Posterior vena cava (tissue), 2 donors: ENCODE measurements at places on chromosomes 6 and 20.

DNA sequence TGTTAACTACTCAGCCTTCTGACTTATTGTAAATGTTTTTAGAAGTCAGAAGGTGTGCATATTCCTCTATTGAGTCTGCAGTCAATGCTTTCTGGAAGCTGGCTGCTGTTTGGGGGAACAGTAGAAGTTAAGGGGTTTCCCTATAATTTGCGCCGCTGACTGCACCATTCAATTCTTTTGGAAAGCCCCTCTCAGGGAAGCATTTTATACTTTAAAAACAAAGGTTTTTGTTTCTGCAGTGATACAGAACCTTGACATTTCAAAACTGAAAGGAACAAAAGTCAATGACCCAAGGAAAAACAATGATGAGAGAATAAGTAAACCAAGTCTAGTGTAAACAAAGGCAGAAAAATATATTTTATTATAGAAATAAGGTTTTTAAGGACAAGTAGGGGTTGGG is 120.8 kb upstream of the TNFAIP3 start:
- DNase-seq = no peak

GRCh38 chr6:73665686-73666319 is 12.0 kb upstream of the SLC17A5 start:
- no peak for DNase-seq

- no peak for DNase-seq
Observed at GRCh38 chr20:54041336-54041735, 29.1 kb downstream of the BCAS1 start.

DNA sequence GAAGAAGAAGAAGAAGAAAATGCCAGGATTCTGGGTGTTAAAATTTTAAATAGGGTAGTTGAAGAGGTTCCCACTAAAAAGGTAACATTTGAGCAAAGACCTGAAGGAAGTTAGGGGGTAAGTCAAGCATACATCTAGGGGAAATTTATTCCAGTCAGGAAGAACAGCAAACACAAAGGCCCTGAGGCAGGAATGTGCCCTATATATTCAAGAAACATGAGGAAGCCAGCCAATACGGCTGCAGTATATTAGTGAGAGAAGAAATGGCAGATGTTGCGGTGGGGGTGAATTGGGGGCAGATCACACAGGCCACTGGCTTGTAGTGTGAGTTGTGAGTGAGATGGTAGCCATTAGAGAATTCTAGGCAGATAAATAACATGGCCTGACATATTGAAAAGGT is 6.0 kb downstream of the ZNF76 start:
- DNase-seq = no peak

DNA sequence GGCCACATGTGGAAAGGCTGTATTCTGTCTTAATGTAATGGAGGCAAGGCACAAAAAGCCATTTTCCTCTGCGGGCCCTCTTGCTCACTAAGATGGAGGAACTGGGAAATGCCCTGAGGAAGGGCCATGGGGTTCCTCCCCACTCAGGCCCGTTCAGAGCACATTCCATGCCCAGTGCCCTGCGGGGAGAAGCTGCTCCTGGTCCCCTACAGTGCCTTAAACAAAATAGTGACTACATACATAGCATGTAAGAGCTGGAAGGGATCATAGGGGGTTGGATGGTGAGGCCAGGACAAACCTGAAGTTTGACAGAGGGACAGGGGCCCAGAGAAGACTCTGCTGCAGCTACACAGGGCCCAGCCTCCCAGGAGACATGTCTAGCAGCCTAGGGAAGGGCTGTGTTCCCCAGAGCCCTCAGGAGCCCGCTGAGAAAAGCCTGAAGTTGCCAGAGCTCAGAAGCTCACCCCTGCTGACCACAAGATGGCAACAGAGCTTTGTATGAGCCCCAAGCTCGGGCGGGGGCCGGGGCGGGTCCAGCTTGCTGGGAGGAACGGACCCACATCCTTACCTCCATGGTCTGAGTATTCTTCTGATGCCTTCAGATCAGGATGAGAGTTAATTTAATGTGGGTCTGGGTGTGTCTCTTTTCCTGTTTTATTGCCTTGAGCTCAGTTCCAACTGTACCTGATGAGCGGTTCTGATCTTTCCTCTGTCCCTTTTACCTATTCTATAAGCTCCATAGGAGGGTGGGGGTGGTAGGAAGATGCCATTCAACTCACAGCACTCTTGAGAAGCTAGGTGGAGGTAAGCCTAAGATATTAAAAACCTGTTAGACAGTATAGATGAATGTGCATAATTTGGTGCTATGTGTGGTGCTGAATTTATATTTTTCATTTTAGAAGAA is 242.9 kb downstream of the CDC5L start:
- DNase-seq = no peak

GRCh38 chr6:31070711-31071197 is 41.6 kb downstream of the C6orf15 start:
- no peak for DNase-seq

DNA sequence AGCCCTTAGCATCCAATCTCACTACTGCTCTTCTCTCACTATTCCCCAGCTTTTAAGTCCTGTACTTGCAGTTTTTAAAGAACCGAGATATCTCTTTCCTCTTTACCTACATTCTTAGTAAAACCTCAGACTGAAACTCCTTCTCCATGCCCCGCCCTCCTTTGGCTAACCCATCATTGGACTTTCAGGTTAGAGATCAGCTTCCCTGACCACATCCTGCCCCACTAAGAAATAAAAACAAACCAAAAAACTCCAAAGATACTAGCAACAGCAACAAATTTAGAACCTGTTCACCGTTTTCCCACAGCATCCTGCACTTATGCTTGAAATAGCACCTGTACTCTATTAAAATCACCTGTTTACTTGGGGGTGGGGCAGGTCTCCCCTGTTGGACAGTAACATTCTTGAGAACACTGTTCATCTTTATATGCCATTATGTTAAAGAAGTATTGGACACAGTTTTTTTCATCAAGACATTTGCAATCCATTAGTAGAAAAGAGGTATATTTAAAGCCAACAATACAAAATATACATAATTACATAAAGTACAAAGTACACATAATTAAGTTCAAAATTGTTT is 16.3 kb upstream of the SMAP1 start:
- DNase-seq = no peak

GRCh38 chr20:22824077-22824476 is 211.0 kb upstream of the SSTR4 start:
- DNase-seq = no peak

GRCh38 chr6:11427723-11428245 is 109.8 kb upstream of the TMEM170B start:
- DNase-seq = no peak

DNA sequence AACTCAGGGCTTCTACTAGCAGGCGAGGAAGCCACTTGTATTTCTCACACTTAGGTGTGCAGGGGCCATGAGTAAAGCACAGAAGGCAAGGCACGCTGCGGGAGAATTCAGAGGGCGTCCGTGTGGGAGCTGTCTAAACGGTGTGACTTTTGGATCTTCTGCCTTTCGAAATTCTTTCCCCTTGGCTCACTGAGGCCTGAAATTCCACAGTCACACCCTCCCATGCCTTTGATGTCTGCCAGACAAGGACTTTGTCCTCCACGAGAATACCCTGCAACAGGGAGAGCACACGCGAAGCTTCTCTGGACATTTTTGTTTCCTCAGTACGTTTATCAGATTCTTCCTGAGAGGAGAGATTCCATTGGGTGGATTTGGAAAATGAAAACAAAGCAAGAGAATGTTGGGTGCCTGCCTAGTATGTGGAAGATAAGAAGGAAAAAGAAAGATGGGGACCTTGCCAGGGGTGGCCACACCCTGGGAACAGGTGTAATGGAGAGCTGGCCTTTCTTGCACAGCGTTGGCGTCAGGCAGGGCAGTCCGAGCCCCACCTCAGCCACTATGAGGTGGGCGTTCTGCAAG is 235.7 kb downstream of the MYLK4 start:
- no peak for DNase-seq

GRCh38 chr6:135537741-135538301 is 40.3 kb upstream of the AHI1 start:
- no peak for DNase-seq

- DNase-seq = no peak
Observed at GRCh38 chr20:50528804-50529351, 18.7 kb downstream of the PTPN1 start.

DNA sequence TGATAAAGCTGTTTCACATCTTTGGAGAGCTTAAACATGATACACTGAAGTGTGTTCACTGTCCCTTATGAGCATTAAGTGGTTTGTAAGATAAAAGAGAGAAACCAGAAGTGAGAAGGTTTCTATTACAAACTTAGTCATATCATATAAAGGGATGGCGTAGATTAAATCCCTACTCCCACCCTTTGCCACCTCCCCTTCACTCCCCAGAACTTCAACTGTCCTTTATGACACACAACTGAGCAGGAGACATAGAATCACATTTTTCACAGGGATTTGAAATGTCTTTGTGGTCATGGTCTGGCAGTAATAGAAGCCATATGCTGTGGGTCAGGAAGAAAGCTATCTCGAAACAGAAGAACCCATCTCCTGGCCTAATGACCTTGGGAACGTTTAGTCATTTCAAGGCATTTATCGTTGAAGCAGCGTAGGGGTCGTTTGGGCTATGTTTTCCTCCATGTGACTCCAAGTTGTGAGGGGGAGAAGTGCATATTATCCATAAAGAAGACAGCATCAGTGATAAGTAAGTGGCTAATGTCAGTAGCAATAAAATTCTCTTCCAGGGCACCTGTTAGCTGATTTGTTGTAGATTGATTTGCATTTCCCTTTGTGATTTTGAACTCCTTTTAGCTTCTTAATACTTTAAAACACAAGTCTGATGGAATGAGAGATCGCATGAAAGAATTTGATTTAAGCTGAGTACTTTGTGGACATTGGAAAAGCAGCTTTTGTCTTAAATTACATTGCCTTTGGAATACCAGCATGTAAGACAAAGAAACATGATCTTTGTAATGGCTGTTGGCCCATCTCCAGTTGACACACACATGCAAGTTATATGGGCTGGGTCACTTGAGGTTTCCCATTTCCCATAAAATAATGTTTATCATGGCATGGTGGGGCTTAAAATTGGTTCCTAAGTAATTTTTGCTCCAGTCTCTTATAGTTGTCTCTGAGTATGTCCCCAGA is 501.5 kb upstream of the FLRT3 start:
- DNase-seq = no peak

DNA sequence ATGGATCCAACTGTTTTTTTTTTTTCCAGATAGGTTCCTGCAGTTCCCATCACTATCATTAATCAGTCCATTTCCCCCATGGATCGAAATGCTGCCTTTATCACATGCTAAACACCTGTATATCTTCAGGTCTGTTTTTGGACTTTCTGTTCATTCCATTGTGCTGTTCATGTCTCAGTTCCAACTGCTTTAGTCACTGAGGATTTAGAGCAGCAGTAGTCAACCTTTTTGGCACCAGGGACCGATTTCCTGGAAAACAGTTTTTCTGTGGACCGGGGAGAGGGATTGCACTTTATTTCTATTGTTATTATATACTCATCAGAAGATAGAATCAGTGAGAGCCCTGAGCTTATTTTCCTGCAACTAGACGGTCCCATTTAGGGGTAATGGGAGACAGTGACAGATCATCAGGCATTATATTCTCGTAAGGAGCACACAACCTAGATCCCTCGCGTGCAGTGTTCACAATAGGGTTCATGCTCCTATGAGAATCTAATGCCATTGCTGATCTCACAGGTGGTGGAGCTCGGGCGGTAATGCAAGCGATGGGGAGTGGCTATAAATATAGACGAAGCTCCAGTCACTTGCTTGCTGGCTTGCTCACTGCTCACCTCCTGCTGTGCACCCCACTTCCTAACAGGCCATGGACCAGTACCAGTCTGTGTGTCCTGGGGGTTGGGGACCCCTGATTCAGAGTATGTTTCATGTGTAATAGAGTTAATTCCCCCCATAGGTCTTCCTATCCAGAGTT is 46.0 kb downstream of the CAP2 start:
- no peak for DNase-seq

DNA sequence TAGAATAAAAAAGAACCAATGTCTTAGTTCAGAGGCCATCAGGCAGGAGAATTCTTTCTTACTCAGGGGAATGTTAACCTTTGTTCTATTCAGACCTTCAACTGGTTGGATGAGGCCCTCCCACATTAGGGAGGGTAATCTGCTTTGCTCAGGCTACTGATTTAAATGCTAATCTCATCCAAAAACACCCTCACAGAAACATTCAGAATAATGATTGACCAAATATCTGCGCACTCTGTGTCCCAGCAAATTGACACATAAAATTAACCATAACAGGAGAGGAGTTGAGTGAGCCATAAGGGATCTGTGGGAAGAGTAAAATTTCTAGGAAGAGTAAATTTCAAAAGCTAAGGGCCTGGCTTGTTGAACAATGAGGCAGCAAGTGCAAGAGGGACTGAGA is 234.0 kb upstream of the PLCB4 start:
- no peak for DNase-seq

DNA sequence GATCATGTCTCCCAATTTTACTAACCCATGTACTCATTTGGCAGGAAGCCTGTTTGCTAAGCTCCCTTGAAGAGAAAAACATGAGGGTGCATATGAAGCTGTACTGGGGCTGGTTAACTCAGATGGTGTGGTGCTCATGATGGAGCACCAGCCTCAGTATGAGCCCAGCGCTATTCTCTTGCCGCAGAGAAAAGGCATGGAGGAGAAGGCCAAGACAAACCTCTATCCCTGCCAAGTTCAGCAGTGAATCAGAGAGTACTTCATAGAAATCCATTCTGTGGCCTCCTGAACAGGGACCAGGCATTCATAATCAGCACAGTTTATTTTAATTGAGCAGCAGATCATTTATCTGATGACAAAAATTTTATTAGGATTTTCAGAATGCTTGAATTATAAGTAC is 398.1 kb downstream of the LMBRD1 start:
- no peak for DNase-seq

- DNase-seq = no peak
Observed at GRCh38 chr6:137878486-137879285, 11.6 kb downstream of the TNFAIP3 start.

- DNase-seq = no peak
Observed at GRCh38 chr6:44701637-44702101, 314.2 kb downstream of the CDC5L start.

- no peak for DNase-seq
Observed at GRCh38 chr6:150637266-150637665, 37.6 kb downstream of the PLEKHG1 start.

GRCh38 chr6:52595000-52595795 is 18.3 kb upstream of the TRAM2 start:
- peak; percentile 89 for DNase-seq

DNA sequence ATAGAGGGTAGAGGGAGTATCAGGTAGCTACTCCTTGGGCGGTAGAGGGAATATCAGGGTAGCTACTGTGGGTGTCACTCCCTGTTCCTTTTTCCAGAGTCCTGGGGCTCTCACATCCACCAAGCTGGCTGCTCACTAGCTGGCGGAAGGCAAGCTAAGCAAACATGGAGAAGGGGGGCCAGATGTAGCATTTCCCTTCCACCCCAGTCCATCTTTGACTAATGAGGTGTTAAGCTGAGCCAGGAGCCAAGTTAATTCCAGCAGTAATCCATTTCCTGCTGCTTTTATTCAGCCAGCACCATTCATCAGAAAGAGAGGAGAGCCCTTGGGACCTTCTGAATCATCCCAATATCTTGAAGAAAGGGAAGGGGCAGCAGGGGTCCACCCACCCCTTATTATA is 330.0 kb downstream of the ZFAND3 start:
- no peak for DNase-seq

GRCh38 chr6:159169193-159169555 is at the start of gene FNDC1:
Gene FNDC1 (plus strand): TSS chr6:159169400. CDS start chr6:159169597, 197 bp downstream.
- DNase-seq = peak; percentile 84
